Dermis microvascular lymphatic vessel endothelial cell (primary cell): ENCODE measurements at places on chromosomes 4 and X. TPM values are rescaled to one million over a fixed set of nuclear protein-coding genes. Genes with fewer than 3 reads are reported as not detected.

SPANXN1 gene
- not detected in 2 replicates for total RNA-seq

LEF1 gene
- 0.13 TPM in 1 of 2 replicates, not detected in the other for total RNA-seq

CXCL6 gene
- total RNA-seq = 0.26 and 0.63 TPM in 2 replicates

ADH7 gene
- total RNA-seq = 0.13 TPM in 1 of 2 replicates, not detected in the other

C4orf36 gene
- total RNA-seq = 0.38 and 0.39 TPM in 2 replicates

PPP2R2C gene
- 0.39 and 0.89 TPM in 2 replicates for total RNA-seq

ZNF595 gene
- 4.2 and 21.0 TPM in 2 replicates for total RNA-seq

APOO gene
- total RNA-seq = 5.6 and 5.9 TPM in 2 replicates

SLITRK4 gene
- 0.13 TPM in 2 replicates for total RNA-seq

NCBP2L gene
- not detected in 2 replicates for total RNA-seq

GABRA4 gene
- total RNA-seq = not detected in 2 replicates

C4orf51 gene
- not detected in 2 replicates for total RNA-seq

EVC gene
- 10.0 and 17.1 TPM in 2 replicates for total RNA-seq
